ENCODE measurements at places on chromosomes 4 and X.

- DNase-seq, result no peak
Observed at GRCh38 chr4:26192899-26193869, 127.6 kb upstream of the RBPJ start.

GRCh38 chr4:14289708-14290107 lies 662.2 kb upstream of the BOD1L1 start:
- no peak for DNase-seq

DNA sequence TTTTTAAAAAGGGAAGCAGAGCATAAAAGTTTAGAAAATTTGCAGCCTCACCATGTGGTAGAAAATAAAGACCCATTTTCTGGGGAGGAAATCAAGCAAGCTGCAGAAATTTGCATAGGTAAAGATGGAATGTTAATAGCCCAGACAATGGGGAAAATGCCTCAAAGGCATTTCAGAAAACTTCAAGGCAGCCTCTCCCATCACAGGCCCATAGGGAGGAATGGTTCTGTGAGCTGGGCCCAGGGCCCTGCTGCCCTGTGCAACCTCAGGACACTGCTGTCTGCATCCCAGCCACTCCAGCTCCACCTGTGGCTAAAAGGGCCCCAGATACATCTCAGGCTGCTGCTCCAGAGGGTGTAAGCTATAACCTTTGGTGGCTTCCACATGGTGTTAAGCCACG lies 137.9 kb downstream of the INPP4B start:
- DNase-seq, result no peak

DNA sequence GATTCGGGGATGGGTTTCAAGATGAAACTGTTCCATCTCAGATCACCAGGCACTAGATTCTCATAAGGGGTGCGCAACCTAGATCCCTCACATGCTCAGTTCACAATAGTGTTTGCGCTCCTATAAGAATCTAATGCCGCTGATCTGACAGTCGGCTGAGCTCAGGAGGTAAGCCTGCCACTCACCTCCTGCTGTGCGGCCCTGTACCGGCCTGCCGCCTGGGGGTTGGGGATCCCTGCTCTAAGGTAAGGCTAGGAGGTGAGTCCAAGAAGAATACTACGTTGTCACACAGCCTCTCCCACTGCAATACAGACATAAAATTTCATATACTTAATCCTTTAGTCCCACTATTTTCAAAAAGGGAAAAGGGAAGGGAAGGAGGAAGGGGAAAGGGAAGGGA lies 213.4 kb upstream of the HCCS start:
- no peak for DNase-seq

- no peak for DNase-seq
Observed at GRCh38 chr4:15361529-15361928, 66.3 kb upstream of the C1QTNF7 start.

- no peak for DNase-seq
Observed at GRCh38 chr4:140255927-140256326, 101.9 kb upstream of the MAML3 start.

DNA sequence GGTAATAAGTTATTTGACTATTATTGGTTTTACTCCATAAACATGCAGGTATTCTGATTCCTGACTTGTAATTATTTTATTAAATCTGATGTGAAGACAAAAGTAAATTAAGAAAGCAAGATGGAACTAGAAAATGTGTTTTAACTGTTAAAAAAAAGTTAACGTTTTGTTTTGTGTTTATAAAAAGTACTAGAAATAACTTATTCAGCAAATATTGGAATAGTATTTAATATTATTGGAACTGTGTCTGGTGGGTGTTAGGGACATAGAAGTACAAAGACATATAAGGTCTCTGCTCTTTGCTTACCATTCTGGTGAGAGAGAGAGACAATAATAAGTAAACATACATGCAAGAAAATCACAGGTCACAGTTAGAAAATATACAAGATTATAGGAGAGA lies 15.7 kb downstream of the TIFA start:
- no peak for DNase-seq

DNA sequence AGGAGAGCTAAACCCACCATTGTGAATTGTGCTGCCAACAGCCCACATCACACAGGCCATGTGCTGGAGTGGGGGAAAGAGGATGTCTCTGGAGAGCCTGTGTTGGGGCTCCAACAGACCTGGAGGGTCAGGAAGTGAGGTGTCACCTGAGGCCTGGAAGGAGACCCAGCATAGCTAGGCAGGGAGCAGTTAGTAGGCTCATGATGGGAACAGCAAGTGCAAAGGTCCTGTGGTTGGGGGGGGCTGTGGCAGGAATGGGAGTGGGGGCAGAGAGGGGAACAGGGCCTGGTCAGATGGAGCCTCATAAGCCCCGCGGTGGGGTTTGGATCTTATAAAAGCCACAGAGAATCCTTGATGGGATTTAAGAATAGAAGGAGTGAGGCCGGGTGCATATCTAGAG lies 35.9 kb upstream of the GPR78 start:
- no peak for DNase-seq

DNA sequence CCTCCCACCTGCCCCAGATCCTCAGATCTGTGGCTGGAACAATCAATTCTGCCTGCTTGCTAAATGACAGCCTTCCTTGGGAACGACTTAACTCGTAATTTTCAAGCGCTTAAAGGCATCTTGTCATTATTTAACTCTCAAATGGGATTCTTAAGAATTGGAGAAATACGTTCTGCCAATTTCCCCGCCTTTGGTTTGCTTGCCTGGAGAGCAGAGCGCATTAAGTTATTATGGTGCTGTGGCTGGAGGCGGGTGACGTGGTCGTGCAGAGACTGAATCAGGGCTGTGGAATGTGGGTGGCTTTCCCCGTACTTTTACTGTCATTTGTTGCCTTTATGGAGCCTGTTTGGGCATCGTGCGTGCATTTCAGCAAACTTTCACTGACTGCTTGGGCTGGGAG lies 78.9 kb upstream of the PSAPL1 start:
- no peak for DNase-seq

GRCh38 chrX:43702660-43703059 lies 46.6 kb downstream of the MAOA start:
- no peak for DNase-seq

DNA sequence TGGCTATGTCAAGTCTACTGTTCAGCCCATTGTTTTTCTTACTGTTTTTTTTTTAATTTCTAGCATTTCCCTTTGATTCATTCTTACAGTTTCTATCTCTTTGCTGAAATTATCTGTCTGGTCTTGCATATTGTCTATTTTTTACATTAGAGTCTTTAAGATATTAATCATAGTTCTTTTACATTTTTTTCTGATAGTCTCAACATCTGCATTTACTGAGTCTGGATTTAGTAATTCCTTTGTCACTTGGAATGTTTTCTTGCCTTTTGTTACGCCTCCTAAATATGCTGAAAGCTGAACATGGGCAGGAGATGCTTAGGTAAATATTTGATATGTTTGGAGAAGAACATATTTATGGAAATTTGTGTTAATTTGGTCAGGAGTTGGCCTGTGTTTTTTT lies 10.4 kb downstream of the JADE3 start:
- no peak for DNase-seq

All from activated CD8-positive, alpha-beta memory T cell treated with anti-CD3 and anti-CD28 coated beads for 48 hours (primary cell).